COR-L47 (cell line): ENCODE measurements at places on chromosomes 3 and 15.

GRCh38 chr15:78170848-78171773, 21.9 kb downstream of the IDH3A start:
- no peak for DNase-seq

DNA sequence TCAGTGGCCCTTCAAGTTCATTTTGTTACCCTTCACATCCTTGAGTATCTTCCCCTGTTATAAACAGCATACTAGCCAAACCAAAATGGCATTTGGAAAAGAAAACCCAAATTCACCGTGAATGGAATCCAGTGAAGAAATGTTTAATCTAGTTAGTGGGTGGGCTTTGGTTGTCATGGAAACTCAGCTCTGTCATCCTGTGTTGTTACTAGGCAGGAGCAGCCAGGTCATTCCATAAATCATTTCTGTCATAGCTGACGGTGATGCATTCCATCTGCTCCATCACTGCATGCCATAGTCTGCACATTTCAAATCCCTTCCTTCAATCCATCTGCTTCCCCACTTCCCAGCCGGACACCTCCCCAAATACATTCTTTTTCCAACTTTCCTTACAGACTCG, 140.4 kb upstream of the CGNL1 start:
- peak; percentile 45 for DNase-seq

DNA sequence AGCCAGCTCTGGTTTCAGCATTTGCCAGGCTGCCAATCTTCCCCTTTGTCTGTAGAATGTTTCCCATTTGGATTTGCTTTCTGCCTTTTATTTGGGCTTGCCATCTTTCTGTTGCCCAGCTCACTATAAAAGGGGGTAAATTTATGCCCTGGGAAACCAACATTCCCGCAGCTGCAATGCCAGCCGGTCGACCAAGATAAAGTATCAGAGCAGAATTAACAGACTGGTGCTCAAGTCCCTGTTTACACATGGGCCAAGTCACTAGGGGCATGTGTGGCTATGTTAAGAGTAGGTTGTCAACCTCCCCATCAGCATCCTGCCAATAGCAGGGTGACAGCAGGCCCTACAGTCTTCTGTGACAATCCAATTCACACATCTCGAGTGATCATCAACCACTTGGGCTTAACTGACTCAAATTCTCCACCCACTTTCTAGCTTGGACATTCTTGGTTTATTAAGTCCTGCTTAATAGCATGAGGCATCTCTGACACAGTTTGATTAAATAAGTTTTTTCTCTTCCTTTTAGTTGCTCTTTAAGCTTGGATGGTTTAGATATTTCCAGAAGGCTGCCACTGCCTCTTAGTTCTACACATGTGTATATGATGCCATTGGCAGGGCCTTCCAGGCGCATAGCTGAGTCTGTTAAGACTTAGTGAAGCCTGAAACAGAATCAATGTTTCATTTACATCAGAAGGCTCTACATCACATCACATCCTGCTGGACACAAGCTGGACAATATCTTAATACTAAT, 24.1 kb upstream of the VEPH1 start:
- DNase-seq, result no peak

DNA sequence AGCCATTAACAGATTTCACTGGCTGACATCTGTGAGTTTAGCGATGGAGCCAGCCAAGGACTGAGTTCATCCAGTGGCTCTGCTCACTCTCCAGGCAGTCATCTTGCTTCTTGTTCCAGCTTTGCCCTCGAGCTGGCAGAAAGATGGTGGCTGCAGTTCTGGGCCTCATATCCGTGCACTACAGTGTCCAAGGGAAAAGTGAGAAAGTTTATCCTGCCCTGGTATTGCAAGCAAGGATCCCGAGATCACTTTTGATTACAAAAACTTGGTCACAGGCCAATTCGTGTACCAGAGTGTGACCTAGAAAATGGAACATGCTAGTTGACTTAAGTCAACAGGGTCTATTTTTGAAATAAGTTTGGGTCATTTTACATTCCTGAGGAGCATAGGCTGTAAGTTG, 288.0 kb upstream of the CHRM5 start:
- DNase-seq, result no peak

DNA sequence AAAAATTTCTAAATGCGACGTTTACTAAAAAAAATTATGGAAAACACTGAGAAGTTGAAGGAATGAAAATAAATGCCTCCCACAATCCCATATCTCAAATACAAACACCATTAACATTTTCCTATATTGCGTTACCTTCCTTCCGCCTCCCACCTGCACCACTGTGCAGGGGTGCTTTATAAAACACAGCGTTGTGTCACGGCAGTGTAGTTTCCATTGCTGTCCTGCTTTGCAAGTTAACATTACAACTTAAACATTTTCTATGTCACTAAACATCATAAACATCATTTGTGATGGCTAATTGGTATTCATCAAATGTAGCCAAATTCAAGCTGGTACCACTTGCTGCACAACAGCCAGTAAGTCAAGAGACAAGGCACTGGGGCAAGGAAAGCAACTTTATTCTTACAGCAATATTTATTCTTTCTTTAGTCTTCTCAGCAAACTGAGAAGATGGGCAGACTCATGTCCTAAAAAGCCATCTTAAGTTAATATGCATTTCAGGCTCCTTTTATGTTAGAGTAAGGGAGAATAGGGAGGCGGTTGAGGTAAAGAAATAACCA, 12.3 kb upstream of the FETUB start:
- DNase-seq, result no peak

GRCh38 chr3:126811530-126811929, 107.5 kb downstream of the CHCHD6 start:
- no peak for DNase-seq

DNA sequence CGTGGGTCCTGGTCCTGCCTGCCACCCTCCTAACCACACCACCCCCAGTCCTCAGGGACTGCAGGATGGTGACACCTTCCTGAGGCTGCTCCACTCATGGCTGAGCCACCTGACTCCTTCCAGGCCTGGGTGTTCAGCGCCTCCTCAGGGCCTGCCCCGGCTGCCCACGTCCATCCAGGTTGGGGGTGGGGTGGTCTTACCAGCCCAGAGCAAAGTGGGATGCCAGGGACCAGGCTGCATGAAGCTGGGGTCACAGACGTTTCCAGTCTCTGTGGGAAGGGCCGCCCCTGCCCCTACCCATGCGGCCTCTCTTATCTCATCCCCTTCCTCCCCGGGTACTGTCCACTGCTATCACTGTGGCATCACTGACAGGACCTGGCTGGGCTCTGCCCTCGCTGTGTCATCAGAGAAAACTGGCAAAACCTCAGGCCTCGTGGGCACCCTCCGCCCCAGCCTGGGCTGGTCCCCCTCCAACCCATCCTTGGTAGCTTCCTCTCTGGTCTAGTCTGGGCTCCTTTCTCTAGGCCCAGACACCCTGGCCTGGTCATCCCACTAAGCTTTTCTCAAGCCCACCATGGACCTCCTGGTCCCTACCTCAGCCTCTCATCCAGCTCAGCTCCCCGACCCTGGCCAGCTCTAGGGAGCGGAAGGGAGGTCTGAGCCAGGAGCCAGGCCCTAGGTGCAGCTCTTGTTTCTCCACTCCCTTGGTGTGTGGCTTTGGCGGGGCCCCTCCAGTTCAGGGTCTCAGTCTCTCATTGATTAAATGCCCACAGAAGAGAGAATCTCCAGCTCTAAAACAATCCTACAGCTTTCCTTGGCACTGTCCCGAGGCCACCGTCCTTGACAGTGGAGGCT, 32.9 kb downstream of the WNT7A start:
- DNase-seq, result no peak

- no peak for DNase-seq
Measured at GRCh38 chr15:28020644-28021043, 78.5 kb downstream of the OCA2 start.

DNA sequence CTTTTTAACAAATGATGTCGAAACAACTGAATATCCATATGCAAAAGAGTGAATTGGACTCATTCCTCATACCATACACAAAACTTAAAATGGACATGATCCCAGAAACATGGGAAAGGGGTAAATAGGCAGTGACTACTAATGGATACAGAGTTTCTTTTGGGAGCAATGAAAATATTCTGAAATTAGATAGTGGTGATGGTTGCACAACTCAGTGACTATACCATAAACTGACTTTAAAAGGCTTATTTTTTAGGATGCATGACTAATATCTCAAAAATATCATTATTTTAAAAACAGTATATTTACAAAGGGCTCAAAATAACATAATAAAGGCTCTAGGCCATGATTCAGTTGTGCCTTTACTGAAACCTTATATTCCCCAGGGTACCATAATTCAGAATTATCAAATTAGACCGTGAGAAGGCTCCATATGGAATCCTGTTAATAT, 16.3 kb upstream of the ATP13A3 start:
- DNase-seq, result no peak

DNA sequence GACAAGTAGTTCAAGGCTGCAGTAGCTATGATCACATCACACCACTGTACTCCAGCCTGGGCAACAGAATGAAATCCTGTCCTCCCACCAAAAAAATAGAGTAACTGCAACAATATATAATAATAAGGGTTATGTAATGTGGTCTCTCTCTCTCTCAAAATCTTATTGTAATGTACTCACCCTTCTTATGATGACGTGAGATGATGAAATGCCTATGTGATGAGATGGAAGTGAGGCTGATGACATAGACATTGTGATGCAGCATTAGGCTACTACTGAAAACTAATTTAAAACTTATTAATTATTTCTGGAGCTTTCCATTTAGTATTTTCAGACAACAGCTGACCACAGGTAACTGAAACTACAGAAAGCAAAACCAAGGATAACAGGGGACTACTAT, 27.4 kb downstream of the TASOR start:
- no peak for DNase-seq

- no peak for DNase-seq
Measured at GRCh38 chr3:27507515-27508266, 23.5 kb upstream of the SLC4A7 start.

DNA sequence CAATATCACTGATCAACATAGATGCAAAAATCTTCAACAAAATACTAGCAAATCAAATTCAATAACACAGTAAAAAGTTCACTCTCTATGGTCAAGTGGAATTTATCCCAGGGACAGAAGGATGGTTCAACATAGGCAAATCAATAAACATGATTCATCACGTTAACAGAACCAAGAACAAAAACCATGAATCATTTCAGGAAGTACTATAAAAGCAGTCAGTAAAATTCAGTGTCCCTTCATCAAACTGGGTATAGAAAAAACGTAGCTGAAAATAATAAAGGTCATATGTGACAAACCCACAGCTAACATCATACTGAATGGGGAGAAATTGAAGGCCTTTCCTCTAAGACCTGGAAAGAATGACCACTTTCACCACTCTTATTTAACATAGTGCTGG, 172.1 kb downstream of the POLR2M start:
- DNase-seq, result no peak

GRCh38 chr3:98769448-98769847, 6.3 kb downstream of the ST3GAL6 start:
- DNase-seq, result no peak

DNA sequence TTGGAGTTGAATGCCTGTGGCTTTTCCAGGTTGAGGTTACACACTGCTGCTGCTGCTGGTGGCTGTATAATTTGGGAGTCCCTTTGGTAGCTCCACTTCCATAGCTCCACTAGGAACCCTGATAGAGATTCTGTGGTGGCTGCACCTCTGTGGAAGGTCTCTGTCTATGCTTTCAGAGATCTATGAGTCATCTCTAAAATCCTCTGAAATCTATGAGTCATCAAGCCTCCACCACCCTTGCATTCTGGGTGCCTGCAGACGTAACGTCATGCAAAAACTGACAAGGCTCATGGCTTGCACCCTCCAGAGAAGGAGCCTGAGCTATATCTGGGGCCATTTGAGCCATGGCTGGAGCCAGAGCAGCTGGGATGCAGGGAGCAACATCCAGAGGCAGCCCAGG, 1037.0 kb upstream of the CFAP20DC start:
- DNase-seq, result no peak

DNA sequence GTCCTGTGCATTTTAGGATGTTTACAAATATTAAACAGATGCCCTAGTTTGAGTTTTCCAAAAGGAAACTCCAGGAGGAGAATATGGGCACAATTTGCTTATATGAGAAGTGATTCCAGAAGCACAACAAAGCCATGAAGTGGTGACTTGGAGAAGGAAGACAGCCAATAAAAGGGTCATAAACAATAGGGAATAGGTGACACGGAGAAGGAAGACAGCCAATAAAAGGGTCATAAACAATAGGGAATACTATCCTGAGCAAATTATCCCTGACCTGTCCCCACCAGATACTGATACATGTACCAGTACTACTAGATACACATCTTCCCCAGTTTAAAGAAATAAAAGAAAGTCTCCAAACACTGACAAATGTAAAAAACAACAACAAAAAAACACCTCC, 663.6 kb downstream of the GBE1 start:
- no peak for DNase-seq

- DNase-seq, result no peak
Measured at GRCh38 chr3:183514021-183514420, 41.5 kb downstream of the KLHL6 start.

DNA sequence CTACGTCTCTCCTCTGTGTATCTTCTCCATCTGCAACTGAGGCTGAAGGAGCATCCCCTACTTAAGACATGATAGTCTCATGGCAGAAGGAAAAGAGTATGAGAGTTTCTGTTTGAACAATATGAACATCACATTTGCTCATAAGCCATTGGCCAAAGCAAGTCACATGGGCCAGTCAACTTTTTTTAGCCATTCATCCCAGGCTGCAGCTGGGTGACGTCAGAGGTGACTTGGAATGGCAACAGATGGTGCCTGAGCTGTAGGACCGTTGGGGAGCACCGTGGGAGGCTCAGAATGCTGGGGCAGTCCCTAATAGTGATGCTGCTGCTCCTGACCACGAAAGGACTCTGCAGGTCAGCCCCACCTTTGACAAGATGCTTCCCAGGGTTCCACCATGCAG, 58.7 kb downstream of the CRTC3 start:
- no peak for DNase-seq

DNA sequence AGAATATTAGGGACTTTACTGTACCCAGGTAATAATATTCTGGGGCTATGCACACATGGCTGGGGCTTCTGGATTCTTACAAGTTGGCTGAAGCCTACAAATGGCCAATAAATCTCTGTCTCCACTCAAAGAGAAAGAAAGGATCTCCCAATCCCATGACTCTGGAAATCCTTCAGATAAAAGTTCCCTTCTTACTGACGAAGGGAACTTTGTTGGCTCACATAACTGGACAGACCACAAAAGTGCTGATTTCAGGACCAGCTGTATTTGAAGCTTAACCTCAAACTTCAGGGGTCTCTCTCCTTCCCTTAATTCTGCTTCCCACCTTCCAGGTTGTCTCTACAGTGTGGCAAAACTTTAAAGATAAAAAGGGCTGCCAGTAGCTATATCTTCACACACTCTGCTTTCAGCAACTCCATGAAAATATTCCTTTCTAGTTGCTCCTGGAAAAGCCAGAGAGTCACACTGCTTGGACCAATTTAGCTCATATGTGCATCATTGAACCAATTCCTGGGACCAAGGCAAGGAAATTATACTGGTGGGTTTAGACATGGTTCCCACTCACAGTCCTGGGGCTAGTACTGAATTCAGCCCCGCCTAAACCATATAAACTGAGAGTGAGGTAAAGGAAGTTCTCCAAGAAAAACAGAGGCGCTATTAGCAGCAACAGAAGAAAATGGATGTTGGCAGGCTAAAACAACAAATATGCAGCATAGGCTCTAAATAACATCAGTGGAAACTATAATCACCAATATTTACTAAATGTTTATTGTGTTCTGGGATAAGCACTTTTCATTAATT, 290.0 kb upstream of the GADL1 start:
- no peak for DNase-seq
